ENCODE measurements at places on chromosomes 1 and 21.

- no peak for DNase-seq
Measured at GRCh38 chr1:44941424-44942324, 44.7 kb downstream of the EIF2B3 start.

GRCh38 chr1:175499595-175500382 lies 243.6 kb downstream of the TNR start:
- DNase-seq = no peak

DNA sequence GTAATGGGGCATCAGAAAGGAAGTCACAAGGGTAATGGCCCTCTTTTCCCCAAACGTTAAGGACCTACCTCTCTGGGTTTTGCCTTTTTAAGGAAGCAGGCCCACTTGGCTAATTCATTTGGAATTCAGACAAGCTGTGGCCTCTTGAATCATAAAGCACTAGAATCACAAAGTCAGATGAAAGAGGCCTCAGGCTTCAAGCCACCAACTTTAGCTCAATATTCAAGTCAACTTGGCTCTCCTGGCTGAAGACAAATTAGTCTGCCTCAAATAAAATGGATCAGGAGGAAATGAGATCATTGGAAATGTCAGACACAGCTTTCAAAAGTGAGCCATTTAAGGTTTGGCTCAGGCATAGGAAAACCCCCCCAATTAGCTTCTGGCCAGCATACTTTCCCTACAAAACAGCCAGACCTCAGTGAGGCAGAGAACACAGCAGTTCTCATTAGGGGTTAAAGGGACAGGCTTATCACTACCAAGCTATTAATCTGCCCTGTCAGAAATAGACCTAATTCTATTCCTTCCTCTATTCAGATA lies 34.3 kb downstream of the SLC35D1 start:
- no peak for DNase-seq

DNA sequence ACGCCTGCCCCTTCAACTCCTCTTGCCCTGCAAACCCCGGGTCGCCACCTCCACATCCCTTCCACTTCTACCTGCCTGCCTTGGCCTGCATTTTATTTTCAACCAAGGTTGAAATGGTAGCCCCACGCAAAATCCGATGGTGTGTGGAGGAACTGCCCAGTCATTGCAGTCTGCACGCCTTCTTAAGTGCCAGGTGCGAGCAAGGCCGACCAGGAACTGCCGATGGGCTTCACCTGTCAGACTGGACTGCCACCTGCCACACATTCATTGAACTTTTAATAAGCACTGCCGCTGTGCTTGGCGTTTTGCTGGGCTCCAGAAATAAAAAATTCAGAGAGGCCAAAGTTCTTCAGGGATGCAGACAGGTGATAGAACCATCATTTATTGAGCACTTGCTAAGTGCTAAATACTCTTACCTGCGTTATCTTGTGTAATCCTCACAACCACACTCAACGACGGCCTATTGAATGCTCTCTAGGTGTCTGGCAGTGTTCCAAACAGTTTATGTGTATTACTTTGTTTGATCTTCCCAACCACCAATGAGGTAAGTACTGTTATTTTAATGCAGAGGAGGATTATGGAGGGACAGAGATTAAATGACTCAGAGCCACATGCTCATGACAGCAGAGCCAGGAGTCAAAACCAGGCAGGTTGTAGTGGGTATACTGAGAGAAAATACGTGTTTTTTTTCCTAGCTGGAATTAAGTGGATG lies 36.2 kb downstream of the CACHD1 start:
- DNase-seq = peak; percentile 16

GRCh38 chr1:33099290-33100118 lies 18.6 kb downstream of the AZIN2 start:
- peak; percentile 80 for DNase-seq

DNA sequence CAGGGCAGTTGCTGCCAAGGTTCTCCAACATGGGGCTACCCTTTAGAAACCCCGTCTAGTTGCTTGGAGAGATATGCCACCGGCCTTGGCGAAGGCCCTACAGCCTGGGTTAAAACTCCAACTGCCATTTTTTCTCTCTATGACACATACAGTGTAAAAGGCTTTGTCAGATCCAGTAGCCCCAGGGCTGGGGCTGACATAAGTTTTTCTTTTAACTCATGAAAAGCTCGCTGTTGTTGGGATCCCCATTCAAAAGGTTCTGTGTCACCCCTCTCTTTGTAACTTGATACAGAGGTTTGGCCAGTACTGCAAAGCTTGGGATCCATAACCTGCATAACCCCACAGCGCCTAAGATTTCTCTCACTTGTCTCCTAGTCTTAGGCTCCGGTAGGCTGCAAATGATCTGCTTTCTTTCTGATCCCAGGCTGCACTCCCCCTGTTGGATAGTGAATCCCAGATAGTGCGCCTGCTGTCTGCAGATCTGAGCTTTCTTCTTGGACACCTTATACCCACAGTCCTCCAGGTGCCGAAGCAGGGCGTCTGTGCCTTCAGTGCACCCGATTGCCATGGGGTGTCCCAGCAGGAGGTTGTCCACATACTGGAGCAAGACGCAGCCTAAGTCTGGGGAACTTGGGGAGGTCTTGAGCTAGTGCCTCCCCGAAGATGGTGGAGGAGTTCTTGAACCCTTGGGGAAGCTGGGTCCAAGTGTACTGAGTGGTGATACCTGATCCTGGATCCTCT lies 406.2 kb downstream of the TGFB2 start:
- DNase-seq = no peak

GRCh38 chr1:68173936-68174737 lies 58.2 kb downstream of the WLS start:
- DNase-seq = no peak

DNA sequence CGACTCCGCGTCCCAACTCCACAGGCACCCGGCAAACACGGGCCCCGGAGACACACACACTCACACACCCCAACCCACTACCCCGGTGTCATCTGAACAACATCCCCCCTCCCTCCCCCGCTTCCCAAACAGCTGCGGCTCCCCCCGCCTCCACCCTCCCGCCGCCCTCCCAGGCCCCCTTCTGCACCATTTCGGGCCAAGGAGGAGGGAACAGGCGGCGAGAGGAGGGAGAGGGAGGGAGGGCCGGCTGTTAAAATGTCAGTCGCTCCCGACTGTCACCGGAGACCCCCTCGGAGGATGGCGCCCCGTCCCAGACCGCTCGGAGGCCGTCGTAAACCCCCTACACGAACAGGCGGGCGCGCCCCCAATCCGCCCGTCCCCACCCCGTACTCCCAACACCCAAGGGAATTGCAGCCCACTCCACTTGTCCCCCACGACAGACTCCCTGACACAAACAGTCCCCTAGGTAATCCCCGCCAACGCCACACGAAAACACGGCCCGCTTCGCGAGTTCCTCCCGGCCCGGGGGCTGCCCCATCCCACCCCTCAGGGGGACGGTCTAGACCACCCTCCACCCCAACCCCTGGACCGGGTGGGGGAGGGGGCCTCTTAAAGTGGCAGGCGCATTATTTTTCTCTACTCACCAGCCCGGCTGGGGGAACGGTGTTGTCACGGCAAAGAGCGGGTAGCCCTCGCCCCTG lies 583 bp downstream of the MEF2D start:
- DNase-seq = peak; percentile 58

GRCh38 chr1:9127395-9128165 lies 1.3 kb downstream of the GPR157 start:
- no peak for DNase-seq

- no peak for DNase-seq
Measured at GRCh38 chr1:11044086-11044848, 2.8 kb downstream of the MASP2 start.

- DNase-seq = no peak
Measured at GRCh38 chr1:235017719-235018118, 110.9 kb downstream of the TOMM20 start.

DNA sequence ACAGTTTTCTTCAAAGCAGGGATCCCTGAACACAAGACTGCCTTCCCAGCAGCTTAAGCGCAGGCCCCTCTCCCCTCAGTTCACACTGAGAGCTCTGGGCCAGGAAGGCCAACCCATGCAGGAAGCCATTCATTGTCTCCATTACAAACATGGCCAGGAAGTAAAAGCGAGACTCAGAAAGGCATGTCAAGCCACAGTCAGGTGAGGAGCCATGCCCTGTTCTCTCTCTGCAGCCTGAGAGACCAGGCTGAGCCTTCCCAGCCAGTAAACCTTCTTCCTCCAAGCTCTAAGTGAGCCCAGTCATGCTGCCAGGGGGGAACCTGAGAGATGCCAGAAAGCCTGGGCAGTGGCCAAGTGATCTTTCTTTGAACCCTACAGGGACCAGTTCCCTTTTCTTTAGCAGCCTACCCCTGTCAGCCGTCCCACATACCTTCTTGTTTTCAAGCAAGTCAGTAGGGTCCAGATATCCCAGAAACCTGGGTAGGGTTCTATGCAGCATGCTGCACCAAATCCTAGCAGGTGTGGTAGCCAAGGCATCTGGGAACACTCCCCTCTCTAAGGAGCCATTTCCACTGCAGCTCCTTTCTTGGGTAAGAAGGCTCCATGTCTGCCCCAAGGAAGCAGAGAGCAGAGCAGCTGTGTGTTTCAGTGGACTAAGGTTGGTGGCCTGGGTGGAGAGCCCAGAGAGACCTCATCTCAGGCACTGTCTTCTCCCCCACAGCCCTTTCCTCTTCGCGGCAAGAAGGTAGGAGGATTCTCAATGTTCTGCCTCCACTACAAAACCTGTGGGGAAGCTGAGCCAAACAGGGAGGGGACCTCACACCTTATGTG lies 977 bp downstream of the TRAF3IP3 start:
- DNase-seq = peak; percentile 47

GRCh38 chr1:177172866-177173265 lies 2.1 kb downstream of the BRINP2 start:
- DNase-seq = no peak

DNA sequence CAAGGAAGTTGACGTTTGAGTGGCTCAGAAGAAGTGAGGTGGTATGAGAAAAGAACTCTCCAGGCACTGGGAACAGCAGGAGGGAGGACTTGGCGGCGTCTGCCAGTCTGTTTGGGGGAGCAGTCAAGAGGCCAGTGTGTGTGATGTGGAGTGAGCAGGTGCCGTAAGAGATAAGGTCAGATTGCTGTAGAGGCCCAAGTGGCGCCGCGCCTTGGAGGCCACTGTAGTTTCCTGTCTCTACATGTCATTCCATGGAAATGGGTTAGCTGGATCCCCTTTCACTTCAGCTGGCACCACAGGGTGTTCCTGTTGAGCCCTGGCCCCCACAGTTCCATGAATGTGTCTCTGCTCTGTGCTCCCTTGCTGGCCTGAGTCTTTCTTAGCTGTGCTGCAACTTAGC lies 35.5 kb upstream of the PTPRF start:
- DNase-seq = no peak

DNA sequence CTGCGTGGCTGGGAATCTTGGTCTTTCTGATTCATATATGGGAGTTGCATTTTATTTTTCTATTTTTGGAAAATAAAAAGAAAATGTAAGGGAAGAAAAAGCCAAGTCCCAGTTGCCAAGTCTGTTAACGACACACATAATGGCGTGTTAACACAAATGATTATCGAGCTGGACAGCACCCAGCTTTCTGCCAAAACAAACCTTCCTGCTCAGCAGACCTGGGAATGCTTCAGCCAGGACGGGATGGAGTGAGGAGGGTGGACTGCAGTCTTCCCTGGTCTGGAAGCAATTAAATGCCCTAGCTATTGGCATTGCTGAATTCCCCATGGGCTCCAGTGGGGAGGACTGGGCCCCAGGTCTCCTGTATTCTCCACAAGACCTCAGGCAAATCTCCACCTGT lies 184.2 kb upstream of the USP24 start:
- DNase-seq = no peak

DNA sequence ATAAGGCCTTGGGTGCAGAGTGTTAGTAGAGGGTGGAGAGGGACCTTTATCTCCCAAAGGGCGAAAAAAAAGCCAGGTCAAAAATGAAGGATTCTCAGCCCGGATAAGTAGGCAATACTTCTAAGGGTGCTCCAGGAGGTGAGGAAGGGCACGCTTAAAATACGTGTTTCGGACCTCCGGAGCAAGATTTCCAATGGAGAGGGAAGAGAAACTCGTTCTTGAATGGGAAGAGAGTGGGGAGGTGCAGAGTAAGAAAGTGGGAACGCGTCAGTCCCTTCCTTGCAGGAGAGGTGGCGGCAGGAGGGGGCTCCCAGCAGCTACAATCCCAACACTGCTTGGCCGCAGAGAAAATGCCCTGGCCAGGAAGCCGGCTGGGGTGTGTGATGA lies 581 bp downstream of the EFCAB14 start:
- DNase-seq = no peak

DNA sequence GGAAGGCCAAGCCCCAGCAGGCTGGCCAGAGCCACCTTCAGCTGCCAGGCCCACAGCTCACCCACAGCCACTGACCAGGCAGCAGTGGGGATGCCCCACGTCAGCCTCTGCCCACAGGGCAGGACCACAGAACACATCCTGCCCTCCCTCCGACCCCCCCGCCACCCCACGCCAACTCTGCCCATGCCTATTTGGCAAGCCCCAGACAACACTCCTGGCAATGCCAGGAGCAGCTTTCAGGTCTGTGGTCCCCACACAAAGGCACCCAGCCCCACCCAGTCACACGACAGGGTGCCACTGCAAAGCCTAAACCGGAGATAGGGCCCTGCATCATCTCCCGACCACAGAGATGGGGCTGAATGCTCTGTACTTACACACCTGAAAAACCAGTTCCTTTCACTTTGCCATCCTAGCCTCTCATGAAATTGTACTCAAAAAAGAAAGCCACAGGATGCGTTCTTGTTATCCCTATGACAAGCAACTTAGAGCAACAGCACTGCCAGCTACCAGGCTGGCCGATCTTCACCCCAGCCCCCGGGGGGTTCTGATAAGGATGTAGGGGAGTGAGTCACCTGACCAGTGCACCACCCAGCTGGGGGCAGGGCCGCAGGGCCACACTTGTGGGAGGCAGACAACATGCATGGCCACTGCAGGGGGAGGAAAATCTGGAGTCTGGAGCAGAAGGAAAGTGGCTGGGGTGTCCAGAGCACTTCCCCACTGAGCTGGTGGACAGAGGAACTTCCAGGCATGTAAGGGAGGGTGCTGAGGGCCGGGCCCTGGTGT lies 36.2 kb downstream of the UBE2G2 start:
- DNase-seq = peak; percentile 62

DNA sequence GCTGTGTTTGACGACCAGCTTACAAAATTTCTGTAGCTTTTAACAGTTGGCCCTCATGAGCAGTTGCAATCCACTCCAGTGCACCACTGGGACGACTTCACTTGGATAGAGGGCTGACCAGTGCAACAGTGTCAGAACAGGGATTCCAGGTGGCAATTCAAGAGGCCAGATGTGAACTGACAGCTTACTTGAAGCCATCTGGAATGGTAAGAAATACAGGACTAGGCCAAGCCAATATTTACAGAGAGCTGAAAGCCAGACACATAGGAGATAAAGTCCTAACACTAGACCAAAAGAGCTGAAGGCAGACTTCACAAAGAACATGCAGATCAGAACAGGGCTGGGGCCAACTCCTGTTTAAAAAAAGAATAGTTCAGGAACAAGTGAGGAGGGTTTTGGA lies 93.5 kb upstream of the NFIA start:
- no peak for DNase-seq

All from CD4-positive, alpha-beta T cell treated with Interleukin-21 for 1 hour (primary cell).